ENCODE measurements at places on chromosomes 5 and 9.

- DNase-seq = no peak
Observed at GRCh38 chr5:143057580-143057999, 287.4 kb downstream of the ARHGAP26 start.

DNA sequence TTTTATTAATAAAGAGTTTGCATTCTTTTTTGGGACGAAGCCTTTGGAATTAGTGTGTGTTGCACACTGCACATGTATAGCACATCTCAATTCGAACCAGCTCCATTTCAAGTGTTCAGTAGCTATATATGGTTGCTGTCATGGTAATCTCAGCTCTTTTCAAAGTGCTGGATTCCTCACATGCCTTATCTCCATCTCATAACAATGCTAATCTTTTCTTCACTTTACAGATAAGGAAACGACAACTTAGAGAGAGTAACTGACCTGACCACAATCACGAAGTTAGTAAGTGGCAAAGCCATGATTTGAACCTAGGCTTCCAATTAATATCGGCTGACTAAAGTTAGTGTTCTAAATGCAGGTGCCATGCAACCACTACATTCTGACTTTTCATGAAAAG is 204.8 kb upstream of the RASEF start:
- DNase-seq = no peak

GRCh38 chr5:167934551-167934971 is 356.9 kb upstream of the WWC1 start:
- DNase-seq = no peak

DNA sequence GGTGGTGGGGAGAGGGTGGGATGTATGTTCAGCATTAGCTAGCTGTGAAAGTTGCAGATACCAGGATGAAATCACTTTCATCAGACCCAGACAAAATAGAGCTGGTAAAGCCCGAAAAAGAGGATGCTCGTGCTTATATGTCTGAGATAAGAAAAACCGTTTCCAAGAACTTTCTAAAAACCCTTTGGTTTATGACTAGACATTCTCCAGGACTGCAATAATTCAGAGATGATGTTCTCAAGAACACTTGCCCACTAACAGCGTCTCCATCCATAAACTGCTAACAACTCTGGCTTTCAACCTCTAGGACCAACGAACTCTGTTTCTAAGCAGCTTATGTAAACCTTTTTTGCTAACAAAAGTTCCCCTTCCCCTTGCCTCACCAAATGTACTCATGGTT is 8.4 kb upstream of the AMACR start:
- no peak for DNase-seq

- DNase-seq = no peak
Observed at GRCh38 chr9:80605129-80605528, 1033.4 kb downstream of the TLE4 start.

DNA sequence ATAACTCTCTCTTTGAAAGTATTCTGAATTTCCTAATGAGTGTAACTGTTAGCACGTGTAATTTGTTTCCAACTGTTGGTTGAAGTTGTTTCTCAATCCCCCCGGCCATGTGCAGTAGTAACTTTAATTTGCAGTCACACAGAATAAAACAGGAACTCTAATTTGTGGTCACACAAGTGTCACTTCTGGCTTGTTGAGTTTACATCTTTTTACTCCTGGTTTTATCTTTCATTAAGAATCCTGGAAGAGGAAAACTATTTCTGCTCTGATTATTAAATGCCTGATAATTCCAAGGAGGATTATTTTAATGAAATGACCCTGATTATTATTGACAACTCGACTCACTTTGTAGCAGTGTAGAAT is 1.2 kb downstream of the SCAMP1 start:
- no peak for DNase-seq

GRCh38 chr5:125154301-125155110 is 408.1 kb upstream of the ZNF608 start:
- no peak for DNase-seq

DNA sequence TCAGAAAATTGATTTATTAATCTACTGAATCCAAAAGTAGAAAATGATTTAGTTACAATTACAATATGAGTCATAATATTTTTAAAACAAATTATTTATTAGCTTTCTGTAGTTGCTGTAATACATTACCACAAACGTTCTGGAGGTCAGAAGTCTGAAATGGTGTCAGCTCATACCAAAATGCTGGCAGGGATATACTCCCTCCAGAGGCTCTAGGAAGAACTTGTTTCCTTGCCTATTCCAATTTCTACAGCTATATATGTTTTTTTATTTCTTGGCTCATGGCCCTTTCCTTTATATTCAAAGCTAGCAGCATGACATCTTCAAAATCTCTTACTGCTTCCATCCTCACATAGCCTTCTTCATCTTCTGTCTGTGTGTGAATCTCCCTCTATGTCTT is 667.9 kb upstream of the ITGA1 start:
- no peak for DNase-seq

- DNase-seq = no peak
Observed at GRCh38 chr9:136705564-136705963, 6.8 kb upstream of the DIPK1B start.

- no peak for DNase-seq
Observed at GRCh38 chr9:89679016-89679415, 74.2 kb downstream of the GADD45G start.

DNA sequence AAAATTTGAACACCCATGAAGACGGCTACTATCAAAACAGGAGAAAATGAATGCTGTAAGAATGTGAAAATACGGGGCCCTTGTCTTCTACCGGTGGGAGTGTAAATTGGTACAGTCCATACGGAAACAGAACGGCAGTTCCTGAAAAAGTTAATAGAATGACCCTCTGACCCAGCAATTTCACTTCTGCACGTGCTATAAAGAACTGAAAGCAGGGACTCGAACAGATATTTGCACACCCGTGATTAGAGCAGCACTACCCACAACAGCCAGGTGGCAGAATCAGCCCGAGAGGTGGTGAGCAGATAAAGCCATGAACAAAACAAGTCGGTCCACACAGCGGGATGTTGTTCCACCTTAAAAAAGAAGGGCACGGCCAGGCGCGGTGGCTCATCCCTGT is 22.6 kb upstream of the SLC12A7 start:
- DNase-seq = no peak

DNA sequence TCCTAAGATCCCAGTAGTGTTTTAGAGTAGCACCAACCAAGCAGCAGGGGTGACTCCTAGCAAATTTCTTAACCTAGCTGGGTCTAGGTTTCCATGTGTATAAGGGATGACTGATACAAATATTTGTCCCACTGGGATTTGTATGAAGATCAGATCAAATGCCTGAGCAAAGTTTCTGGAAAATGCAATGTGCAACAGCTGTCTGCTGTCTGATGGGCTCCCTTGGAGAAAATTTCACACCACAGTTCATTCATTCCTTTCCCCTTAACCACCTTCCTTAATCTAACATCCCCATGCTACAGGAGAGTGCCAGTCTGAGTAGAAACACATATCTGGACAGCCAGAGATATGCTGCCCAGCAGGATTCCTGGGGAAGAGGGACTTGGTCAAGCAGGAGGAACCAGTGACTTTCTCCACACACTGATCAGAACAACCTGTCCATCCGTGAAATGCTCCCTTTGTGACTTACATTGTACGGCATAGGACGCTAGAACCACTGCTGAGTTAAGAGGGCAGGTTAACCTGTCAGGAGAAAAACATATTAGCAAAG is 53.3 kb downstream of the PTPN3 start:
- no peak for DNase-seq

GRCh38 chr5:395156-395920 is 47.6 kb upstream of the EXOC3 start:
- DNase-seq = no peak

GRCh38 chr9:107711542-107711941 is 222.0 kb upstream of the KLF4 start:
- DNase-seq = no peak

DNA sequence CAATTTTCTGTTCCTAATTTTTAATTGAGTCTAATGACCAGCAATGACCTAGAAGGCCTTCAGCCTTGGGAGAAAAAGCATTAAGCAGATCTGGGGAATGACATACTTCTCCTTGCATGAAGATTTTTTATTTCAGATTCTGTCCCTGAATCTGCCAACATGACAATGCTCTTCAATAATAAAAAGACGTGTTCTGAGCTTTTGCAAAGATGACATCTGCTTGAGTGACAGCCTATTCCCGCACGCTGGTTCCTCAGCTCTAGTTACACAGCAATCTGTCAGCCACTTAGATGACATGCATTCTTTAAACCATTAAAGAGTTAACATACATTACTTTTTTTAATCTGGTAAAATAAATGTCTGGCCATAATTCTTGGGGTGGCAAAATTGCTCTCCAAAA is 129.3 kb upstream of the CDH6 start:
- DNase-seq = no peak

DNA sequence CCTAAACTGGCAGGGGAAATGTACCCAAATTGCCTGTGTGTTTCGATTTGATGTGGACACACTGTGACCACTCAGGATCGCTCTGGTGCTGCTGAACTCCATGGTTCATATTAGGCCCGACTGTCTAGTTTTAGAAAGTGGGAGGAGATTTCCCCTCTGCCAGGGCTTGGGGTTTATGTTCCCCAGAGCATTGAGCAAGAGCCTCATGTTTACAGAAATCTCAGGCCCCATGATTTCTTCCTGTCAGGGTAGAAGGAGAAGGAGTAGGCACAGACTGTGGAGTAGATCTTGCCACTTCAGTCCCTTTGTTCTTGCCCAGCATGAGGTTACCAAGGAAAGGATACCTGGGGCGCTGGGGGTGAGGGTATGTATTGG is 40.8 kb upstream of the GLRX start:
- no peak for DNase-seq
